RPMI7951 (cell line): ENCODE measurements at places on chromosomes 13 and 19. TPM values are rescaled to one million over a fixed set of nuclear protein-coding genes. Genes with fewer than 3 reads are reported as not detected.
A peak's percentile ranks its signal among the peaks of the same experiment; 100 is the strongest.

- no peak for DNase-seq
Observed at GRCh38 chr19:48441360-48442050, 4.3 kb upstream of the GRWD1 start.

MEIOSIN gene
- 0.10 TPM in 1 of 2 replicates, not detected in the other for total RNA-seq

ZNF709 gene
- 3.0 and 3.5 TPM in 2 replicates for total RNA-seq

ZNF285 gene
- total RNA-seq = 3.1 and 3.8 TPM in 2 replicates

DNA sequence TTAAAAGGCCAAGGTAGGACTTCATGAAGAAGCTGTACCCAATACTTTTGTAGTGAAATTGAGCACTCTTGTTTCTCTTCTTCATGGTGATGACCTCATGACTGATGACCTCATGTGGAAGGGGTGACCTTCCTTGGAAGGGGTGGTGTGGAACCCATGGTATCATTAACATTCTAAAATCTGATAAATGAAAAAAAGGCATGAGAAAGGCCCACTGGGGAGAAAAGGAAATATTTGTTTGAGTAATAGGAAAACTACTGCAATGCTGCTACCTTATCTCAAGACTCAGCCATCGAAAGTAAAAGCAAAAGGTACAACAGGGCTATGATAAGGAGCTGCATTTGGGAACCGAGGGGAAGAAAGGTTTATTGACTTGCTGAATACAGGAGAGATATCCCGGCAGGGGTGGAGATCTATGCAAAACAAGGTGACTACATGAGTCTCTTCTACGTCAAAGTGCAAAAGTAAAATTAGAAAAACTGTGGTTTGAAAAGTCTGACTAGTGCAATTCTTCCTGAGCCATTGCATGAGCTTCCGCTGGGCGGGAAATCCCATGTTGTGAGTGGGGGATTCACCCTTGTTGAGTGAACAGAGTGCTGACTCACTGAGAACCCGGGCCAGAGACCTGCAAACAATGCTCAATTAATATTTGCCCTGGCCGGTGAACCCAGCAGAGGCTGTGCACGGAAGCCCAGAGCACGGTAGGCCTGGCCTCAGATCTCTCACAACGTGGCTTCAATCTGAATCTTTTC, 138.9 kb upstream of the RFC3 start:
- peak; percentile 85 for DNase-seq

DNA sequence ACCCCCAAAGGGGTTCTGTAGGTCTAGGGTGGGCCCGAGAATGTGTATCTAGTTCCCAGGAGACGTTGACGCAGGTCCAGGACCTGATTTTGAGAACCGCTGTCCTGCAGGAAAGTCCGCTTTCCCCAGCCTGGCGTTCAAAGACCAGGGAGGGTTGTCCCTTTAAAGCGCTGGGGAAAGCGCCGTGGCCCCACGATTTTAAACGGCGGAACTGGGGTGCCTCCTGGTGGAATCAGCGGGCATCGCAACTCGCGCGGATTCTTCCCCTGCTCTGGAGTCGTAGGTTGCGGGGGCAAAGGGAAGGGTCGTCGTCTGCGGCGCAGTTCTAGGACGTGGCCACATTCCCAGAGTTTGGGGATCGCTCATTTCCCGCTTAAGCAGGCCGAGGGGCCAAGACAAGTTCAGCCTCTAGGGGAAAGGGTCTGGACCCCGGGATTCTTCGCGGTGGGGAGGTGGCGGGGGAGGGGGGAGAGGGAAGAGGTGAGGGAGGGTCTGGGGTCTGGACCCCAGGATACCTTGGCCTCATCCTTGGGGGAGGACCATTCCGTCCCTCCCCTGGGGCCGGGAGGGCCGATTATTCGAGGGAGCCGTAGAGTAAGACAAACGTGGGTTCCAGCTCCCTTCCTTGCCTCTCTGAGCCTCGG, 7.7 kb downstream of the PNMA8B start:
- peak; percentile 56 for DNase-seq

DNA sequence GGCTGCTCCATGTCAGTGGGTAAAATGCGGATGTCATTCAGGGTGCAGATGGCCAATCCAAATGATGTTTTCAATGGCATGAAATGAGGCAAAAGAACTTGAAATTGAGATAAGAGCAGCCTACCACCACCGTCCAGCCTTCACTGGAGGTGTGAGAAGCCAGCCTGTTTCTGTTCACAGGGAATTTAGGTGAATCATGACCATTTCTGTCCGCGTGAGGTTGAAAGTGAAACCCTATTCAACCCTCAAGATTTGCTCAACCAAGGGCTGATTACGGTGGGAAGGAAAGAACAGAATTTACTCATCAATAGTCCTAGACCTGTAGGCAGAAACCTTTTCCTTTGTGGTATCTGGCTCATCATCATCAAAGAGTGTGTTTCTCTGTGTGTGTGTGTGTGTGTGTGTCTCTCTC, 370.7 kb downstream of the COG6 start:
- peak; percentile 36 for DNase-seq

GRCh38 chr13:24638096-24638495, 42.1 kb upstream of the ATP12A start:
- no peak for DNase-seq

GRCh38 chr13:111247552-111247951, 72.9 kb upstream of the TEX29 start:
- no peak for DNase-seq

HCN2 gene
- total RNA-seq = 0.24 and 0.39 TPM in 2 replicates

CYP4F12 gene
- total RNA-seq = 0.20 TPM in 1 of 2 replicates, not detected in the other

RASGRP4 gene
- not detected in 2 replicates for total RNA-seq

OR7D4 gene
- not detected in 2 replicates for total RNA-seq

GRCh38 chr19:48556163-48556562, 4.2 kb downstream of the SULT2B1 start:
- peak; percentile 62 for DNase-seq

- no peak for DNase-seq
Observed at GRCh38 chr19:29383696-29384095, 142.1 kb upstream of the VSTM2B start.

RGS9BP gene
- total RNA-seq = 0.72 and 0.98 TPM in 2 replicates

TEX29 gene
- not detected in 2 replicates for total RNA-seq

- DNase-seq = no peak
Observed at GRCh38 chr19:7522923-7523667, 671 bp downstream of the MCOLN1 start.

LENG9 gene
- total RNA-seq = 0.88 and 1.4 TPM in 2 replicates

DNA sequence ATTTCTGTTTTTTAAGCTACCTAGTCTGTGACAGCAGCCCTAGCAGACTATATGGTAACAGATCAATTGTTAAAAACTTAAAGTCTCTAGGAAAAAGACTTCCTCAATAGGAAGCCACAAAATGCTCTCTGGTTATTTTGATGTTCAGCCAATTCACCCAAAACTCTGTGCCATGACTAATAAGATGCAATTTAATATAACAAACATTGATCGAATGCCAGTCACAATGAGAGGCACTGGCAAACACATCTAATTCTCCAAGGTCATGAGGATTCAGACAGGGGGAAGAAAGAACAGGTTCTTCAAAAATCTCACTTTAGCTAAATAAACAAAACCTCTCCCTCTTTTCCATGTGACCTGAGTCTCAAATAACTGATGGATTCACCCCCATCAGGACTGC, 107.5 kb downstream of the SUCLA2 start:
- DNase-seq = no peak

FCER2 gene
- total RNA-seq = not detected in 2 replicates

KMT2B gene
- 6.8 and 7.4 TPM in 2 replicates for total RNA-seq

SEMA6B gene
- total RNA-seq = 1.1 TPM in 2 replicates

MYO9B gene
- total RNA-seq = 31.6 and 36.9 TPM in 2 replicates

- DNase-seq = peak; percentile 77
Observed at GRCh38 chr19:5048091-5048726, 79.3 kb downstream of the KDM4B start.
